Activated naive CD4-positive, alpha-beta T cell treated with anti-CD3 and anti-CD28 coated beads, Interleukin-2, amount 50 U/mL, for 72 hours (primary cell): ENCODE measurements at places on chromosomes 16 and 17.

DNA sequence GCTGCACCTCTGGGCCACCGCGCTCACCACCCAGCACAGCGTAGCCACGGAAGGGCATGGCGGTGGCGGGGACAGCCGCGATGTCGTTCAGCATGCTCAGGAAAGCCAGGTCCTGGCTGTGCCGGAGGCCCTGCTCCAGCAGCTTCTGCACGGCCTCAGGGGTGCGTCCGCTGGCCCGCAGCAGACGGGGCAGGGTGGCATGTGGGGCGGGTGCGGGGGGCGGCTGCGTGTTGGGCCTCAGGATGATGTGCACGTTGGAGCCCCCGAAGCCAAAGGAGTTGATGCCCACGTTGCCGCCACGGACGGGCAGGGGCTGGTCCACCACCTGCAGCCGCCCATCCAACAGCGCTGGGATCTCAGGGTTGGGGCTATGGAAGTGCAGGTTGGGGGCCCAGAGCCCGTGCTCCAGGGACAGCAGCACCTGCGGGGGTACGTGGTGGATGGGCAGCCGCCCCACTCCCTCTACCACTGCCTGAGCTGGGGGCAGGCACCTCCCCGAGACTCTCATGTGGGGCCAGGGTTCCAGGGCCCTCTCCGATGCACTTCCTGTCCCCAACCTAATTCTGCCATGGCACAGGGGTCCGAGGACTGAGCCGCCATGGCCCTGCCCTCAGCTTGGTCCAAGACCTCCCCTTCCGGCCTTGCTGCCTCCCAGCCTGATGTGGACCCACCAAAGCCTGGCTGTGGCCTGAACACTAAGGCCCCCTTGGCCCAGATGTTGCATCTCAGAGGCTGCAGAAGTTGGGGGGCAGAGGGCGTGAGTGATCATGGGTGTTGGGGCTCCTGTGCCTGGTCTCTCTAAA is 6.6 kb downstream of the FASN start:
- no peak for DNase-seq

GRCh38 chr17:50697062-50697461 is 10.7 kb downstream of the ANKRD40 start:
- no peak for DNase-seq

DNA sequence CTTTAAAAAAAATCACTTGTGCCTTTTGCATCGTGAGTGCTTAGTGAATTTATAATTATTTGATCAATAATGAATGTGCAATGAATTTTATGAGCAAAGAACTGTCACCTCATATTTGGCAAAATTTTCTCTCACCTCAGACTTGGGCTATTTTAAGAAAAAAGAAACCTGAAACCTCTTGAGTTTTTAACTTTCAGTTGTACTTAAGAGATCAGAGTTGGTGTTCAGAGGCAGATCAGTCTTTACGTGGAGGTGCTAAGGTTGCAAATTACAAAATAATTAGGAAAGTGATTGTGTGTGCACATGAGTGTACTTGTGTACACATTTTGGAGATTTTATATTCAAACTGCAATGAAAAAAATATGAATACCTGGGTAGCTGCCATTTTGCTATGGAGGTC is 218.7 kb upstream of the RBFOX1 start:
- no peak for DNase-seq

DNA sequence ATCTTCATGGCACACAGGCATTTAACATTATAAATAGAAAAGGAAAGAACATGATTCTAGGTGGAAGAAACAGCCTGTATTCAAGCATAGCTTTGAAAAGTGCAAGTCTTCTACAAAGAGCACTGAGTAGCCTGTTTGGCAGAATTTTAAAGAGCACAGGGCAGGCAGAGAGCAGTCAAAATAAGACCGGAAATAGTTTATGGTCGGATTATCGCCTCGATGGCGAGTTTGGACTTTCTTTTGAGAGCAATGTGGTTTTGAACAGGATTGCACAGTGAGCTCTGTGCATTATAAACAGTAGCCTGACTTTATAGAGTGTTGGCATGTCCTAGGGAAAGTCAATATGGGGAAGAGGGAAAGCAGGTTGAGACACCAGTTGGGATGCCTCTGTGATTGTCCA is 6.2 kb upstream of the TMEM100 start:
- no peak for DNase-seq

GRCh38 chr17:22278302-22279275 is 586.3 kb downstream of the KCNJ18 start:
- DNase-seq, result no peak

DNA sequence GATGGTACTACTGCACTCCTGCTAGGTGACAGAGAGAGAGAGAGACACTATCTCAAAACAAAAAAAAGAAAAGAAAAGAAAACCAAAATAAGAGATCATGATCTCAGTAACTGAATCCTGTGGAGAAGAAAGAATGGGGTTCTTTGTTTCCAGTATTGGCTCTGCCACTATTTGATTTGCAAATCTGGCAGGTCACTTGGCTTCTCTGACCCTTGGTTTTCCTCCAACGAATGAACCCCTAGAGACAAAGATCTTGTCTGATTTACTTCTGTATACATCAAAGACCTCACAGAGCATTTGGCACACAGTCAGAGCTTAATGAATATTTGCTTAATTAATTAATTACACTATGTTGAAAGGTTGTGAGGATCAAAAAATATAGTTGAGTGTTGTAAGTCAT is 47.9 kb upstream of the NLK start:
- no peak for DNase-seq

DNA sequence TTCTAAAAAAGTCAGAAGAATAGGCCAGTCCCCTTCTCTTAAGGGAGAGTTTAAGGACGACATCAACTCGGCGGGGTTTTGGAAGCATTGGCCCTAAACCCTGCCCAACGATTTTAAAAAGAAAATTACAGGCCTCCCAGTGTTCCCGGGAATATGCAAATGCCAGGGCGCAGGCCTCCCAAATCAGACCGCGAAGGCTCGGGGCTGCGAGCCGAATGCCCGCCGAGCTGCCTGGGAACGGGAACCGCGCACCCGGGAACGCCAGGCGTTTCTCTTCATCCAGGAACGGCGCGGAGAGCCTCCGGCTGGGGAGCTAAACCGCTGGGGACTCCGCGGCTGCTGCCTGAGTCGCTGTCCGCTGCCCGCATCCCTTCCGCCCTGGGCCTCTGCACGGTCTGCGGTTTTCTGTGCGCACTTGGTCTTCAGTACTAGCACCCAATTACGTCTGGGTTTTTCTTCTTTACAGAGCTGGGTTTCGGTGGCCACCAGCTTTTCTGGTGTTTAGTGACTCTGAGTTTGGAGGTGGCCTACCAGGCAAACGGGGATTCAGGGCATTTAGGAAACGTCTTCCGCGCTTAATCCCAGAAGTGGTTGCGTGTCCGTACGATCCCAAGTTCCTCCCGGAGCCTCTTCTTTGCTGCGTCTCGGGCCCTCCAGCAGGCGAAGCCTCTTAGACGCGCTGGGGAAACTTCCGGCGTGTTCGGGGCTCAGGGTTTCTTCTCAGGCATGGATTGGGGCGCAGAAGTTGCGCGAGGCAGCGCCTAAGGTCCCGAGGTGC is 5.7 kb downstream of the IRX5 start:
- no peak for DNase-seq

DNA sequence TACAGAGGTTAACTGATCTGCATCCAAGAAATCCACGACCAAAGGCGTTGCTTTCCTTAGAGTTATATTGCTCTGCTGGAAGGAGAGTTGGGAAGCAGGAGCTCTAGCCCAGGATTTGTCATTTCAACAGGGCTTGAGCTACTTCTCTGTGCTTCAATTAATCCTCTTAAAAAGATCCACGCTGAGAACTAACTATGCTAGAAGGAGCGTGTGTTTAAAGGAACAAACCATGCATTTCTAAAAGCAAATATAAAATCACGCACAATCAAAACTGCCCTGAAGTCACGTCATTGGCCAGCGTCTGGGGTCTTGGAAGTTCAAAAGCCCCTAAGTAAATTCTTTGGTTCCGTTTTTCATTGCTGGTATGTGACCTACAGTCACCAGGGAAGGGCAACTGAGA is 1.1 kb downstream of the ARL6IP1 start:
- no peak for DNase-seq
